ENCODE measurements at places on chromosomes 5 and 9. TPM values are rescaled to one million over a fixed set of nuclear protein-coding genes. Genes with fewer than 3 reads are reported as not detected.

DNA sequence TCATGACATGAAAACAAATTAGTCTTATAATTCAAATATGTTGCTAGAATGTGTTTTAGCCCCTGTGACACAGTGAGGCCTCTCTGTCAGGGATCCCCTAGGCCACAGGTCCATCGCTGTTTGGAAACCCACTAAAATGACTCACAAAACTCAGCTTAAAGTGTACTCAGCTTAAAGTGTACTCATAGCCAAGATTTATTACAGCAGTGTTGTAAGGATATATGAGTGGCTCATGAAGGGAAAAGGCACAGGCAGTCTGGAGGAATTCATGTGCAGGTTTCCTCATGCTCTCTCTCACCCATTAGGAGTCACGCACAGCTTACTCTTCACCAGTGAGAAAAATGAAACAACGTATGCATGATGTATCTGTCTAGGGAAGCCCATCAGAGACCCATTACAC is 24.4 kb upstream of the TGFBI start:
- DNase-seq: no peak

DNA sequence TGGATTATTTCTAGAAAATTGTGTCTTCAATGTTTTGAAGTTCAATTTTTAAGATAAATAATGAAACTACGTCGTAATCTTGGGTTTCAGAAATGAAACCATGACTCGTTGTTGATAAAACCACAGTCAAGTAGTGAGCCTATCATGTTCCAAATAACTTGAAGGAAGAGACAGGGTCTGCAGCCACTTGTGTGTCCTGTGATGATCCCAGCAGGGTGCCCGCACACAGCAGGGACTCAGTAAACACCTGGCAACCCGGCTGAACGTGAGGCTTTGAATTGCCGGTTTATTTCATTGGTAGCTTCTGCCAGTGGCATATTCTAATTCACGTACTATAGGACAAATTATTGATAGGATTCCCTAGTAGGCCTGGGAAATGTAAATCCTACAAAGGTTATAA is 679.6 kb downstream of the IRX1 start:
- no peak for DNase-seq

GRCh38 chr5:112717506-112718082 is 20.1 kb upstream of the APC start:
- DNase-seq: no peak

GRCh38 chr5:53997736-53998627 is 312.4 kb downstream of the ARL15 start:
- no peak for DNase-seq

GRCh38 chr9:134085674-134086073 is 17.8 kb upstream of the BRD3 start:
- DNase-seq: no peak

- DNase-seq: no peak
Observed at GRCh38 chr9:111720174-111720573, 58.8 kb downstream of the GNG10 start.

DNA sequence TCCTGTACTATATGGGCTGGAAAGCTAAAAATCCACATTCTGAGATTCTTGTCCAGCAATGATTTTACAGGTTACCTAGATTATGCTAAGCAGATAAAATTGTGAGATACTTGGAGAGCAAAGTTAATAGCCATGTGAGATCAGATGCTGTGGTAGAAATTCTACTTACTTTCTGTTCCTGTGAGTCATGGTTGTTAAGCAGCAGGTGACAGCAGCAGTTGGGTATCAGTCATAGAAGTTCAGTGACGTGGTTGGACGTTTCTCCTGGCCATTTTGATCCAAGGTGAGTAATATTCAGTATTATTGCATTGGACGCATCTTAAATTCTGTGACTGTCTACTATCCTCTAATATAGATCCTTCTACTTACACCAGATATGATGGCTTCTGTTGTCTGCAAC is 524.5 kb downstream of the TMEM38B start:
- no peak for DNase-seq

GRCh38 chr5:77168161-77168878 is 42.2 kb upstream of the PDE8B start:
- DNase-seq: peak; percentile 88

DNA sequence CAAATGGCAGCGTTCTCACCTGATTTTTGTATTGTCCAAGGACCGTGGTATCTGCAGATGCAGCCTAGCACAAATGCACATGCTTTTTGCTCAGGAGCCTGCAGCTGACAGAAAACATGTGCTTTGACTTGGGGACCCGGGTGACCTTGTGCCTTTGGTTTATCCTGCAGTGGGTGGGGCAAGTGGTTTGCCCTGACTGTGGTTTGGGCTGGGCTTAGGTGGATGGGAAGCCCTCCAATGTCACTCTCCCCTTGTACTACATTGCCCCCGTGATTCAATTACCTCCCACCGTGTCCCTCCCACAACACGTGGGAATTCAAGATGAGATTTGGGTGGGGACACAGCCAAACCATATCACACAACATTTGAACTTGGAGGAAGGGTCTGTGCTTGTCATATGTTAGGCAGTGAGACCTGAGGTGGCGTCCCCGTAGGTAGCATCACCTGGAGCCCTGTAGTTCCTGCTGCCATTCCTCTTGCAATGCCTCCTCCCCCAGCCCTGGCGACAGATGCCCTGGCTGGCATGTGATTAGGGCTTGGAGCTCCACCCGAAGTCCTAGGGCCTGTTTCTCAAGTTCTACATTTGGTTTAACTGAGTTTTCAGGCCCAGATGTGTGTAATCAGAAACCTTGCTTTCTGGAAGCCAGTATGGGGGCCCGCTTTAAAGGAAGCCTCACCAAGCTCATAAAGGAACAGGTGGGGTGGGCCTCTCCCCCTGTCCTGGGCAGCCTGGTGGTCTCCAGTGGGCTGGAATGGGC is 2.1 kb downstream of the ANKRD33B start:
- DNase-seq: no peak

GRCh38 chr9:130739081-130739480 is 45.5 kb downstream of the EXOSC2 start:
- DNase-seq: no peak

GRCh38 chr5:142650060-142650459 is 35.8 kb downstream of the FGF1 start:
- DNase-seq: no peak

GRCh38 chr9:109811876-109812275 is 31.9 kb downstream of the PALM2AKAP2 start:
- DNase-seq: no peak

Gene FCN2
- not detected for total RNA-seq

Gene EIF4E1B
- total RNA-seq: not detected

Gene CEL
- 0.23 TPM for total RNA-seq

Data from esophagus muscularis mucosa (tissue), 4 donors.